ENCODE measurements at places on chromosomes 5 and 9. TPM values are rescaled to one million over a fixed set of nuclear protein-coding genes. Genes with fewer than 3 reads are reported as not detected.

DNA sequence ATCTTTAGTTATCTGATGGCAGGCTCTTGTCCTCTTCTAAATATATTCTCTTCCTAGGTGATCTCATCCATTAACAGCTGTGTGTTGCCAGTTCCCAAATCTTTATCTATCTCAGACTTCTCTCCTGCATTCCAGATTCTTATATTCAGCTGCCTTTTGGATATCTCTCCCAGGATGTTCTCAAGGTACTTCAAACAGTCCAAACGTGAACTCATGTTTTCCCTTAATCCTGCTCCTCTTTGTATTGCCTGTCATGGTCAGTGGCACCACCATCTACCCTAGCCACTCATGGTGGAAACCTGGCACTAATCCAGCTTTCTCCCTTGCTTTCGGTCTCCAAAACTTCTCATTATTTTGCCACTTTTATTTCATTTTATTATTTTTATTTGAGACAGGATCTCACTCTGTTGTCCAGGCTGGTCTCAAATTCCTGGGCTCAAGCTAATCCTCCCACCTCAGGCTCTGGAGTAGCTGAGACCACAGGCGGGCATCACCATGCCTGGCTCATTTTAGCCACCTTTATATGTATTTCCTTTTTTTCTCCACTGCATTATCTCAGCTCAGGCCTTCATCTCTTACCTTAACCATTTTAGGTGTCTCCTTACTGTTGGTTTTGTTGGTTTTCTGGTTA is 3.8 kb downstream of the ZFYVE16 start:
- no peak for DNase-seq

- no peak for DNase-seq
These were observed 30.7 kb downstream of the PPARGC1B start for GRCh38 chr5:149760854-149761187.

DNA sequence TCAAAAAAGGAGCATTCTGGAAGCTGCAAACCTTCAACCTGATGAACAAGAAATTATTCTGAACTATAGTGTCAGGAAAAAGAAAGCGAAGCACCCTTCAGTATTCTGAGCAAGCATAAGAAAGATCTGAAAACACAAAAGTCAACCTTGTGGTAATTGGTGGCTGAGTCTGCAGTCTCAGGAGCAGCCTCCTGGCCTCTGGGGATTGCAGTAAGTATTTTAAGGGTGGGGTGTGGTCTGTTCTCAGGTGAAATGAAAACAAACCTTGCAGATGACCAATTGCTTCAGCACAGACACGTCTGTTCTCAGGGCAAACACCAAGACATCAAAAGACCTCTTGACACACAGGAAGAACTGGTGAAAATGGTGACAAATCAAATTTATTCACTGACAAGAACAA is 147.8 kb upstream of the RAPGEF1 start:
- no peak for DNase-seq

- no peak for DNase-seq
These were observed 4.5 kb downstream of the NDUFS6 start for GRCh38 chr5:1805736-1806135.

- DNase-seq = peak; percentile 92
These were observed 965 bp downstream of the PTGDS start for GRCh38 chr9:136978073-136978864.

- no peak for DNase-seq
These were observed 4.1 kb upstream of the PDGFRB start for GRCh38 chr5:150159741-150160179.

DNA sequence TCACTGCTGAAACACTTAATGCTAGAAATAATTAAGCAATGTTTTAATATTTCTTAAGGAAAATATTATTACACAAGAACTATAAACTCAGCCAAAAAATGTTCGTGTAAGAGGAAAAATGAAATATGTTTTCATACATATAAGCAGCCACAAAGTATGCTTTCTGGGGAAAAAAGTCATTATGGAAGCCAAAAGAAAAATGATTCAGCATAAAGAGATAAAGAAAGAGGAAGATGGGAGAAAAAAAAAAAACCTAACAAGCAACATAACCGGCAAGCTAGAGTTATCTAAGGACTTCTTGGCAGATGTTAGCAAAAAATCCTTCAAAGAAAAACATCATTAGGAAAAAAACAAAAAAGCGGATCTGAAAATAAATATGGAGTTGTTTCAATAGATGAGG is 179.1 kb downstream of the MUSK start:
- DNase-seq = no peak

GRCh38 chr9:112349008-112349333 is 15.6 kb upstream of the PTBP3 start:
- no peak for DNase-seq

GRCh38 chr9:114709636-114710035 is 27.6 kb upstream of the TEX48 start:
- no peak for DNase-seq

DNA sequence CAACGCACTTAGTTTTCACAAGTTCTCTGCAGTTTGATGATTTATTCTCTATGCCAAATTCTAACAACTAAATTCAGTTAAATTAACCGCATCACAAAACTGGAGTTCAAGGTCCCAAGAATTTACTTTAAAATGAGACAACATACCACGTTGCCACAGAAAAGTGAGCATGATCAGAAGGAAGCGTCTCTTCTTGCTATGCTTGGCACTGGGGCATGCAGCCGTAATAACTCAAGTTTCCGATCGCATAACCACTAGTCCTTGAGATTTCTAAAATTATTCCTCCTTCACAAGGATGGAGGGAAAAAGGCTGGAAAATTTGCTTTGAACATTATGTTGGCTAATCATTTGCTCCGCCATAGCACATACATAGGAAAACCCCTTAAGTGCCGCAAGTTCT is 13.9 kb downstream of the NFIB start:
- DNase-seq = no peak

GRCh38 chr9:27475057-27475595 is 49.0 kb upstream of the IFNK start:
- no peak for DNase-seq

DNA sequence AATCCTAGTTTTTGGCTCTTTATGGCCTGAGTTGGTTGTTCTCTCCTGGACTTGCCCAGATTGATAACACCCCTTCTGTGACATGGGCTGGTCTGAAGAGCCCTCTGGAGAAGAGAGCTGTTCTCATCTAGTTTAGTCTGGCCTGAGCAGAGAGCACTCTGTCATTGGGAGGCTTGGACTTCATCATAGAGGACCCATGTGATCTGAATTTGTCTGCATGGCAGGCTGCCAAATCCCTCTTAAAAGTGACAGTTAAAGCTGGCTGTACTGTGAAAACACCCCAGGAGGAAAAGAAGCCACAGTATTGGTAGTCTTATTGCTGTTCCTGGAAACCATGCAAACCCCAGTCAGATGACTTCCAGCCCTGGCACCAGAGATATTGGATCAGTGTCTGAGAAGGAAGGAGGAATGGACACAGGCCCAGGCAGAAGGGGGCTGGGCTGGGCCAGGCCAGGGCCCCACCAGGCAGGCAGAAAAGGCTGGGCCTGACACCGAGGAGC is 3.7 kb upstream of the WDR31 start:
- peak; percentile 84 for DNase-seq

- DNase-seq = no peak
These were observed 173.4 kb downstream of the NR3C1 start for GRCh38 chr5:143229896-143230675.

DNA sequence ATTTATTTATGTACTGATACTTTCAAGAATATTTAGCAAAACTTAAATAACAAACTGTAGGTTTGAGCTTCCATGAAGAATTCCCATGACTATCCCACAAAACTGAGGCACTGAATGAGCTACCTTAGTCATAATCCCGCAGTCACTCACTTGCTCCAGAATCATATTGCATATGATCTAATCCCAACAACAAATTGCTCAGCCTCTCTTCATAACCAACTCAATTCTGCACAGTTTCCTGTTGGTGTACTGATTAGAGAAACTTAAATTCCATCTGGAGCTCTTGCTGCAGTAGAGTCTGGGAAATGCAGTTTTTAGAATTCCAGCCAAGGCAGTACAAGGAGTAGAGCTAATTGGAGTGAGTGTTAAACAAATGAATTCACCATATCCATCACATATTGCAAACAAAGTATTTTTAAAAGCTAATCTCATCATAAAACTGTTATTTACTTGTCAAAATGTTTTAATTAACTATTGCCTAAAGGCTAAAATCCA is 35.7 kb upstream of the CDH18 start:
- DNase-seq = no peak

DNA sequence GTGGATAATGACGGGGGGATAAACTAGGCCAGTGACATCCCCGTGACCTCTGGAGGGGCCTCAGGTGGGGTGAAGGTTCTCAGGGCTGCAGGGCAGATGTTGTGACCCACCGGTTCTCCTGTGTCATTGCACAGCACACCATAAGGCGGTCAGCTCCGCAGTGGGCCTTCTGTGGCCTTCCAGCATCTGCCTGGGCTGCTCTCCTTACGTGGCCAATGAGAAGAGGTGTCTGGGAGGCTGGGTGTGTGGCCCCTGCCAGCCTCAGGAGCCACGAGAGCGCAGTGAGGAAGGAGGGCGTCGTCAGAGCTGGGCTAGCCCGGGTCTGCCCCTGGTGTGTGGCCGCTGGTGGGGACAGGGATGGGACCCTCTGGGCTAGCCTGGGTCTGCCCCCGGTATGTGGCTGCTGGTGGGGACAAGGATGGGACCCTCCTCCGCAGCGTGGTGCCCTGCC is 48.7 kb downstream of the COL5A1 start:
- DNase-seq = no peak

- DNase-seq = peak; percentile 31
These were observed 235.5 kb downstream of the ARHGEF28 start for GRCh38 chr5:73861313-73861988.

- DNase-seq = no peak
These were observed 32.3 kb downstream of the NTRK2 start for GRCh38 chr9:84701801-84702200.

DNA sequence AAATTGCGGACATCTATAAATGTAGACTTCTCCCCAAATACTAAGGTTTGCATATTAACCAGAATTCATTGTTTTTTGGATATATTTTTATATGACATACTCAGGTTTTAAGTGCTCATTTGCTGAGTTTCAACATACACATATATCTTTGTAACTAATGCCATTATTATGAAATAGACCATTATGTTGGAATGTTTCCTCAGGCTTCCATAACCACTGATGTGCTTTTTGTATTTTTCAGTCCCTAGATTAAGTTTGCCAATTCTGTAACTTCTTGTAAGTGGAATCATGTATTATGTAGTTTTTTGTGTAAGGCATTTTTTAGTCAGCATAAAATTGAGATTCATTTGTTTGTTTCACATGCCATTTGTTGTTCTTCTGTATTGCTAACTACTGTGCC is 32.1 kb downstream of the HSPA4 start:
- DNase-seq = no peak

GRCh38 chr5:135840959-135841358 is 6.5 kb downstream of the SLC25A48 start:
- no peak for DNase-seq

DNA sequence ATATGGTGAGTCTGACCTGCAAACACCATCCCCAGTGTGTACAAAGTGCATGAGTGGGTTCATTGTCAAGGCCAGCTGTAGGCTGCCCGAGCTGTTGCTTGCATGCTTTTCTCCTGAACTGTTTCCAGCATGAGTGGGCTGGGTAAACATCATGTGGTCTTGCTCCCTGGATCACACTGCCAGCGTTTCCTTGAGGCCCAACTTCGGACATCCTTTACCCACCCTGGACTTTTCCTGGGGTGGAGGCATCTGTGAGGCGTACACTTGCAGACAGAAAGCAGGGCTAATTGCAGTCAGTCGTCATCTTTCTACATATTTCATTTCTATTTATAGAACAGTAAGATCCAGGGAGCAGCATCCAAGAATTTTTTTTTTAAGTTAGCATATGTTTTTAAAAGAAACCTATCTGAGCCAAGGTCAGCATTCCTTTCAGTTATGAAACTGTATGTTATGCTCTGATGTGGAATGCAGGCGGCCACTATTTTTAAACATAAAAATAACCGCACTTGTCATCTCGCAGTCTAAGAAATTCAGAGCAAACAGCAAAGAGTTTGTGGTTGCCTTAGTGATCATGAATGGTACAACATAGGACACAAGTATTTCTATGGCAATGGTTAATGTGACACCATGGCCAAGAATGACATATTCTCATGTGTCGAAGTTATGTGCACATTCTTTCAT is 106.5 kb upstream of the DMRT1 start:
- no peak for DNase-seq

- DNase-seq = no peak
These were observed 28.0 kb upstream of the SH3RF2 start for GRCh38 chr5:145908206-145908960.

GRCh38 chr9:24382566-24382965 is 163.1 kb downstream of the IZUMO3 start:
- DNase-seq = no peak

GRCh38 chr5:131812371-131813160 is 15.7 kb upstream of the FNIP1 start:
- no peak for DNase-seq

GRCh38 chr9:75539523-75539922 is 350.9 kb upstream of the PCSK5 start:
- no peak for DNase-seq

DNA sequence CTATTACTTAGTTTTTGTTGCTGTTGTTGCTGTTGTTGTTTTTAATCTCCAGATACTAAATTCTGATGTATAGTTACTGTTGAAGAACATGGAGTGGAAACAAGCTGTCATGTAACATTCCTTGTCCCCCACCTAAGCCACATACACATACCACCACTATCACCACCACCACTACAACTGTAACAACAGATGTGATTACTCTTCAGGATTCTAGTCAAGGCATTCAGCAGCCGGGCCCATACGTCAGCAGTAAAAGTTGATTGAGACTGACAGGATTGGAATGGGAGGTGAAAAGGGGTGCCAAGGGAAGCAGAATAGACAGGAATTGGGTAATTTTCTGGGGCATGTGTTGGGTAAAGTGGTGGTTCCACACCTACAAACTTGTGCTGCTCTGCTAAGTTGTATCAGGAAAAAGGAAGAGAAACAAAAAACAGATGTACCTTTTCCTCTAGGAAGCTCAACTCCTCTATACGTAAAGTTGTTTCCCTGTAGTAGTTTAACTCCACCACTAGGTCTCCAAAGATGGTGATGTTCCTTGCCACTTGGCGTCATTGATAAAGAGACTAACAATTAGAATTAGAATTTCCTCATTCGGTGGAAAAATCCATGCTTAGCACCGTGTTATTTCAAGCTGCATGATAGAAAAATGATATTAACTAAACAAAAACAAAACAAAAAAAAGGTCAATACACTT is 138.6 kb downstream of the ARRDC3 start:
- no peak for DNase-seq

GRCh38 chr5:127518319-127518621 is 830 bp downstream of the PRRC1 start:
- no peak for DNase-seq

GHR gene
- 5.0 TPM for total RNA-seq

IFNE gene
- total RNA-seq = not detected

CDO1 gene
- 2.3 TPM for total RNA-seq

LTC4S gene
- 33.1 TPM for total RNA-seq

EPB41L4B gene
- 8.3 TPM for total RNA-seq

TIGD6 gene
- total RNA-seq = 5.8 TPM

C7 gene
- total RNA-seq = 183 TPM

PCDHA4 gene
- 4.2 TPM for total RNA-seq

MRPL36 gene
- 29.1 TPM for total RNA-seq

NR2F1-AS1 gene
- total RNA-seq = 11.9 TPM

FANCG gene
- 61.8 TPM for total RNA-seq

SLC25A2 gene
- not detected for total RNA-seq

MACIR gene
- 12.5 TPM for total RNA-seq

ARAP3 gene
- total RNA-seq = 10.1 TPM

ENTREP1 gene
- 28.6 TPM for total RNA-seq

ZNF300 gene
- 2.0 TPM for total RNA-seq

SNX24 gene
- 61.8 TPM for total RNA-seq

BTNL9 gene
- total RNA-seq = 180 TPM

S1PR3 gene
- 3.3 TPM for total RNA-seq

All from upper lobe of left lung (tissue), 6 donors.